ENCODE measurements at places on chromosomes 1 and 21. TPM values are rescaled to one million over a fixed set of nuclear protein-coding genes. Genes with fewer than 3 reads are reported as not detected.

DNA sequence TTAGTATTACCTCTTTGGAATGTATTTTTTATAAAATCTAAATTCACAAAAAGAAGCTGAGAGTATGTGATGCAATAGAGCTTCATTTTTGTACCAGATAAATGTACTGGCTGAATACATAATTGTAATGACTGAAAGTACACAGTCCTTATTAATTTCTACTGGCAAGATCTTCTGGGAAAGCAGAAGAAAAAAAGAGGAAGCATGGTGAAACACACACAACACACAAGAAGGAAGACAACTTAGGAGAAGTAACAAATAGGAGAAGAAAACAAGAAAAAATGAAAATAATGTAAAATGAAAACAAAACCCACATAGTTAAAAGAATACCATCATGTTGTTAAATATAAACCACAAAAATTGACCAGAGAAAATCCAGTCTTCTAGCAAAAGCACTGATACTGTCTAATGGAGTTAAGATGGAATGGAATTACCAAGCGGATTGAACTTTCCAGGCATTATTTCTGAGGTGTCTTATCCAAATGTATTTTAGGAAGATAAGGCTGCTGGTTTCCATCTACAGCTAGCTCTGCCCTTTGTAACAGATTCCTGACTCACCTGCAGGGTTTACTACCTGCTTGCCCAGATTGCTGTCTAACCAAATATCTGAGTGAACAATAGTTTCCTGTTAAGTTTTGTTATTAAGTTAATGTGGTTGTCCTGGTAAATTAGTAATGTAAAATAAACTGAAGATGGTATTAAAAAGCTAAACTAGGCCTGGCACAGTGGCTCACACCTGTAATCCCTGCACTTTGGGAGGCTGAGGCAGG is 4.5 kb upstream of the COP1 start:
- no peak overlapping the region for H3K4me3 ChIP-seq
- peaks cover 8% of the 10 kb centered on the region for H3K4me1 ChIP-seq
- no peaks in the 10 kb centered on the region for H3K36me3 ChIP-seq
- no peak overlapping the region for H3K27ac ChIP-seq
- DNase-seq, result no peak

DNA sequence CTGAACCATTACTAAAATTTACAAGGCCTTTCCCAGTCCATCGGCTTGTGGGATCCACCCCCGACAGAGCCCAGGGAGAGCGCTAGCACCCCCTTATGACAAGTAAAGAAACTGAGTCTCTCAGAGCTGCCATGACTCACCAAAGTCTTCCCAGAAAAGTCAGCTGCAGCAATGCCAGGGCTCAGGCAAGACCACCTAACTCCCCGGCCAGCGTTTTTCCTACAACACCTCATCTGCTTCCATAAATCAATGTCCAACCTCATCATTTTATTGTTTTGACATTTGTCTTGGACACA is 15.0 kb downstream of the DHCR24 start:
- no peak overlapping the region for H3K4me3 ChIP-seq
- no peak for DNase-seq
- H3K27ac ChIP-seq, result no peak overlapping the region
- no peaks in the 10 kb centered on the region for H3K27me3 ChIP-seq
- peaks cover 15% of the 10 kb centered on the region for H3K36me3 ChIP-seq

GRCh38 chr1:248856176-248856575 is 2.7 kb downstream of the ZNF692 start:
- H3K4me3 ChIP-seq, result peak overlapping the region; percentile 93
- H3K27ac ChIP-seq, result peak overlapping the region; percentile 84
- DNase-seq, result no peak
- H3K27me3 ChIP-seq, result no peaks in the 10 kb centered on the region
- H3K4me1 ChIP-seq, result peaks cover 29% of the 10 kb centered on the region

GRCh38 chr1:48470481-48470855 is 1.5 kb downstream of the SPATA6 start:
- H3K4me1 ChIP-seq, result peaks cover 27% of the 10 kb centered on the region
- H3K4me3 ChIP-seq, result peak overlapping the region; percentile 95
- H3K36me3 ChIP-seq, result peaks cover 8% of the 10 kb centered on the region
- DNase-seq, result no peak

GRCh38 chr1:154784924-154785531 is 85.1 kb downstream of the KCNN3 start:
- no peak overlapping the region for H3K4me3 ChIP-seq
- H3K27me3 ChIP-seq, result no peaks in the 10 kb centered on the region
- no peaks in the 10 kb centered on the region for H3K36me3 ChIP-seq
- peak overlapping the region; percentile 75 for H3K27ac ChIP-seq

DNA sequence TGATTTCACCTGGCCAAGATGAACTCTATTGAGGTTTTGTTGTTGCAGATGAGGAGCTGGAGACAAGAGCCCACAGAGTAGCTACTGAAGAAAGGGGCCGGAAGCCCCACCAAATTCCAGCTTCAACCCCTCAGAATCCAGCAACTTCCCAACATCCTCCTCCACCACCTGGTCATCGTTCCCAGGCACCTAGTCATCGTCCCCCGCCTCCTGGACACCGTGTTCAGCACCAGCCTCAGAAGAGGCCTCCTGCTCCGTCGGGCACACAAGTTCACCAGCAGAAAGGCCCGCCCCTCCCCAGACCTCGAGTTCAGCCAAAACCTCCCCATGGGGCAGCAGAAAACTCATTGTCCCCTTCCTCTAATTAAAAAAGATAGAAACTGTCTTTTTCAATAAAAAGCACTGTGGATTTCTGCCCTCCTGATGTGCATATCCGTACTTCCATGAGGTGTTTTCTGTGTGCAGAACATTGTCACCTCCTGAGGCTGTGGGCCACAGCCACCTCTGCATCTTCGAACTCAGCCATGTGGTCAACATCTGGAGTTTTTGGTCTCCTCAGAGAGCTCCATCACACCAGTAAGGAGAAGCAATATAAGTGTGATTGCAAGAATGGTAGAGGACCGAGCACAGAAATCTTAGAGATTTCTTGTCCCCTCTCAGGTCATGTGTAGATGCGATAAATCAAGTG is 14.3 kb downstream of the CD2 start:
- H3K36me3 ChIP-seq, result peaks cover 46% of the 10 kb centered on the region
- DNase-seq, result no peak
- peak overlapping the region; percentile 98 for H3K27ac ChIP-seq
- no peaks in the 10 kb centered on the region for H3K27me3 ChIP-seq

S100A9 gene
- 13.7 TPM for total RNA-seq

GRCh38 chr1:110062612-110063011 is 7.9 kb downstream of the ALX3 start:
- no peak overlapping the region for H3K4me3 ChIP-seq
- peaks cover 5% of the 10 kb centered on the region for H3K4me1 ChIP-seq
- DNase-seq, result no peak
- H3K36me3 ChIP-seq, result peaks cover 6% of the 10 kb centered on the region
- H3K27me3 ChIP-seq, result peaks cover 14% of the 10 kb centered on the region

GRCh38 chr1:101120868-101121267 is 95.3 kb upstream of the DPH5 start:
- H3K4me3 ChIP-seq, result no peak overlapping the region
- H3K36me3 ChIP-seq, result peaks cover 4% of the 10 kb centered on the region
- peaks cover 16% of the 10 kb centered on the region for H3K4me1 ChIP-seq
- H3K27ac ChIP-seq, result no peak overlapping the region

DPH2 gene
- total RNA-seq, result 93.8 TPM

IL19 gene
- total RNA-seq, result not detected

DNA sequence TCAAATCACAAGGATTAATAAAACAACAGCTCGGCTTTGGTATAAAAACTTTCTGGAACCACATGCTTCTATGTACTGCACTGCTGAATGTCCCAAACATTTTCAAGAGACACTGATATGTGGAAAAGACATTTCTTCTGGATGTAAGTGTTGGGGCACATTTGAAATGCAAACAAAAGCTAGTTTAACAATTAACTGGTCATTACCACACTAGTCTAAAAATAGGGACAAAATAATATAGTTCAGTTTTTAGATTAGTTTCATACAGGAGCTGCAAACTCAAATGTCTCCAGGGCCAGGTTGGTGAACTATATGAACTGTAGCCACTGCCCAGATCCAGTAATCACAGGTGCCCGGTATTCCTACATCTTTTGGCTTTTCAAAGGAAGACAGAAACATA is 3.2 kb downstream of the IL23R start:
- peaks cover 14% of the 10 kb centered on the region for H3K36me3 ChIP-seq
- H3K4me1 ChIP-seq, result peaks cover 50% of the 10 kb centered on the region
- H3K27ac ChIP-seq, result peak overlapping the region; percentile 98
- H3K4me3 ChIP-seq, result peak overlapping the region; percentile 30

VWA5B1 gene
- total RNA-seq, result not detected

GRCh38 chr1:5830771-5831599 is 161.2 kb downstream of the NPHP4 start:
- no peaks in the 10 kb centered on the region for H3K4me1 ChIP-seq
- peaks cover 7% of the 10 kb centered on the region for H3K27me3 ChIP-seq
- DNase-seq, result no peak
- H3K27ac ChIP-seq, result no peak overlapping the region

- no peak for DNase-seq
- H3K4me1 ChIP-seq, result no peaks in the 10 kb centered on the region
- peak overlapping the region; percentile 41 for H3K4me3 ChIP-seq
- no peaks in the 10 kb centered on the region for H3K36me3 ChIP-seq
Observed at GRCh38 chr1:160981584-160982411, 27.2 kb upstream of the ITLN2 start.

DNA sequence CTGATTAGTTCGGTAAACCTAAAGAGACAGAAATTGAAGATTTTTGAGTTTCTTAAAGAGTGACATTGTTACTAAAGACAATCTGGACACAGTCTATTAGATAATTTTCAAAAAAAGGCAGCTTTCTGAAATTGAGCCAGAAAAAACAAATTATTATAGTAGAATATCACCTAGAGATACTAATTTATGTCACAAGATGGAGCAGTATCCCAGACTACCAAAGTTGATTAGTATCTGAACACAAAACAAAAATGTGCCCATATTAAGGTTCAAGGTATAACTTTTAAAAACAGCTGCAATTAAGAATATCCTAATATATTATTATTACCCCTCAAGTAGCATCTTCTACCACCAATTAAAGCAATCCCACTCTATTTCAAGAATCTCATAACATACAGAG is 40.5 kb upstream of the SYT2 start:
- H3K4me3 ChIP-seq, result no peak overlapping the region
- H3K27me3 ChIP-seq, result no peaks in the 10 kb centered on the region
- H3K36me3 ChIP-seq, result peaks cover 24% of the 10 kb centered on the region
- DNase-seq, result no peak
- peaks cover 3% of the 10 kb centered on the region for H3K4me1 ChIP-seq

KRTAP21-2 gene
- total RNA-seq, result not detected

DNA sequence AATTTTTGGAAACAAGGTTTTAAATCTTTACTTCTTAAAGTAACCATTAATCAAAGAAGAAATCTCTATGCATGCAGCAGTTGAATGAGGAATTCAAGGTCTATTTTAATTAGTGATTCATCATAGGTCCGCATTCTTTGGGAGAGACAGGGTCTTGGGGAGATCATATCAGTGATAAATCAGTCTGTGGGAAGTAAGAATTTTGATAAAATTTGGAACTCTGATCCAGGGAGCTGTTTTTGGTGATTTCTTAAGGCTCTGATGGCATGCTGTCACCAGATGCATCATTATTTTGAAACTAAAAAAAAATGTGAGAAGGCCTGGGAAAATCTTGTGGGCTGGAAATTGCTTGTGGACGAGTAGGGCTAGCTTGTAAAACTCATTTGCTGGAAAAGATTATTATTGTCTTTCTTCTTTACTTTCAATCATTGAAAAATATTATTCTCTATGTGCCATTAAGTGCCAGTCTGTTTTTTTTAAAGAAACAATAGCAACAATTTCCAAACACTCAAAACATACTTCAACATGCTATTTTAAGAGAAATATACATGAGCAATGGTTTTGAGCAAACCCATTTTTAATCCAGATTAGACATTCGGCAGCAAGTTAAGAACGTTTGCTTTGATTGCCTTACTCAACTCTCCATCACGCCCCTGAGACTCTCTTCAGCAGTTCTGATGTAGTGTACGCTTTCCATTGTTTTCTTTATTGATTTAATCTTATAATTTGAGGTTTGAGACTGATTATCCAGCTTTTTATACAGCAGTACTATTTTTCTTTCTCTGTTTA is 62.6 kb downstream of the ZBTB18 start:
- H3K4me1 ChIP-seq, result no peaks in the 10 kb centered on the region
- H3K4me3 ChIP-seq, result no peak overlapping the region
- peaks cover 35% of the 10 kb centered on the region for H3K27me3 ChIP-seq
- H3K36me3 ChIP-seq, result no peaks in the 10 kb centered on the region
- H3K27ac ChIP-seq, result no peak overlapping the region

VTCN1 gene
- total RNA-seq, result not detected

TMEM54 gene
- 2.5 TPM for total RNA-seq

- peaks cover 32% of the 10 kb centered on the region for H3K4me1 ChIP-seq
- no peaks in the 10 kb centered on the region for H3K36me3 ChIP-seq
- H3K27ac ChIP-seq, result peak overlapping the region; percentile 52
- no peak overlapping the region for H3K4me3 ChIP-seq
Observed at GRCh38 chr1:230195199-230195598, 128.2 kb downstream of the GALNT2 start.

DNA sequence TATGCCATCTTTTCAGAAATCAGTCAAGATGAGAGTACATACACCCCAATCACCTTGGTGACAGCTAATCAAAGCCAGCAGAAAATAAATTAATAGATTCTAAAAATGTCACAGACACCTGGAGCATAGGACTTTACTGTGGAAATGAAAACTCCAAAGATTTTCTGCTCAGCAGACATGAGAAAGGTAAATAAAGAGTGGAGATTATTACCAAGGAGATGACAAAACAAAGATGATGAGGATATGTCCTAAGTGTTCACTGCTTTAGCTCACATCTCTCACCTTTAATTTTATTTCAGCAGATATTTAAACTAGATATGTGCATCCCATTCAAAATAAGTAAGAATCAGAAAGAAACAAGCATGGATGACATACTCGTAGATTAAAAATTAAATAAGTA is 14.8 kb upstream of the KCNT2 start:
- no peak for DNase-seq
- H3K27me3 ChIP-seq, result no peaks in the 10 kb centered on the region
- peaks cover 2% of the 10 kb centered on the region for H3K36me3 ChIP-seq
- H3K27ac ChIP-seq, result no peak overlapping the region
- H3K4me3 ChIP-seq, result no peak overlapping the region
- H3K4me1 ChIP-seq, result no peaks in the 10 kb centered on the region

GRCh38 chr1:42183210-42183956 is 18.8 kb upstream of the GUCA2A start:
- no peak overlapping the region for H3K4me3 ChIP-seq
- H3K27ac ChIP-seq, result no peak overlapping the region
- peaks cover 21% of the 10 kb centered on the region for H3K36me3 ChIP-seq
- no peak for DNase-seq
- peaks cover 4% of the 10 kb centered on the region for H3K4me1 ChIP-seq
- H3K27me3 ChIP-seq, result no peaks in the 10 kb centered on the region

FCN3 gene
- not detected for total RNA-seq

DNA sequence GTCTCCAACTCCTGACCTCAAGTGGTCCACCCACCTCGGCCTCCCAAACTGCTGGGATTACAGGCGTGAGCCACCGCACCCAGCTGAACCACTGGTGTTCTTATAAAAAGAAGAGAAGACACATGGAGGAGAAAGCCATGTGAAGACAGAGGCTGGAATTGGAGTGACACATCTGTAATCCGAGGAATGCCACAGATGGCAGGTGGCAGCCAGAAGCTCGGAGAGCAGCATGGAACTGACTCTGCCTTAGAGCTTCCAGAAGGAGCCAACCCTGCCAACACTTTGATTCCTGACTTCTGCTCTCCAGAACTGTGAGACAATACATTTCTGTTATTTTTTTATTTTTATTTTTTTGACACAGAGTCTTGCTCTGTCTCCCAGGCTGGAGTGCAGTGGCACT is 59.0 kb upstream of the ATP2B4 start:
- no peaks in the 10 kb centered on the region for H3K4me1 ChIP-seq
- no peaks in the 10 kb centered on the region for H3K27me3 ChIP-seq
- H3K4me3 ChIP-seq, result no peak overlapping the region
- no peak for DNase-seq
- no peaks in the 10 kb centered on the region for H3K36me3 ChIP-seq

SLC30A2 gene
- not detected for total RNA-seq
